NT2/D1 (cell line): ENCODE measurements at places on chromosomes 11 and 22.
A peak's percentile ranks its signal among the peaks of the same experiment; 100 is the strongest.

DNA sequence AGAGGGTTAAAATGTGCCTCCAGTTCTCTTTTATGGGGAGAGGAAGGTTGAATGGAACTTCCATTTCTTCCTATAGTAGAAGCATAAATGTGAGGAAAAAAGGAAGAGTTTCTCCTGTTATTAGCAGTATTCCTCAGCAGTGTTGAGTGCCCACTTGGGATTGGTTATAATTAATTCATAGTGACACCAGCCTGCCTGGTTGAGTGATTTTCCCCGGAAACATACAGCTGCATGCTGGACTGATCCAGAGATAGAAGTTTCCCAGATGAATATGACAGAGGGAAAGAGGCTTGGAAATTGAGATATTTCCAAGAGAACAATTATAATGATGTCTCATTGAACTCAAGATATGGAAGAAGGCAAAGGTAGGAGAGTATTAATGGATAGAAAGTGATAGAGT is 28.3 kb downstream of the RAB39A start:
- DNase-seq: no peak

DNA sequence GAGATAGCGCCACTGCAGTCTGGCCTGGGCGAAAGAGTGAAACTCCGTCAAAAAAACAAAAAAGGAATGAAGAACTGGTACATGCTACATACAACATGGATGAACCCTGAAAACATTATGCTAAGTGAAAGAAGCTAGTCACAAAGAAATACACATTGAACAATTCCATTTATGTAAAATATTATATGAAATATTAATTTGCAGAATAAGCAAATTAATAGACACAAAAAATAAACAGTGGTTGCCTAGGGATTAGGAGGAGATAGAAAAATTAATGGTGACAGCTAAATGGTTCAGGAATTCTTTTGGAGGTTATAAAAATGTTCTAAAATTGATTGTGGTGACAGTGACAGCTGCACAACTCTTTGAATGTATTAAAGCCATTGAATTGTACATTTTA is 14.7 kb downstream of the PRDM10 start:
- DNase-seq: no peak

DNA sequence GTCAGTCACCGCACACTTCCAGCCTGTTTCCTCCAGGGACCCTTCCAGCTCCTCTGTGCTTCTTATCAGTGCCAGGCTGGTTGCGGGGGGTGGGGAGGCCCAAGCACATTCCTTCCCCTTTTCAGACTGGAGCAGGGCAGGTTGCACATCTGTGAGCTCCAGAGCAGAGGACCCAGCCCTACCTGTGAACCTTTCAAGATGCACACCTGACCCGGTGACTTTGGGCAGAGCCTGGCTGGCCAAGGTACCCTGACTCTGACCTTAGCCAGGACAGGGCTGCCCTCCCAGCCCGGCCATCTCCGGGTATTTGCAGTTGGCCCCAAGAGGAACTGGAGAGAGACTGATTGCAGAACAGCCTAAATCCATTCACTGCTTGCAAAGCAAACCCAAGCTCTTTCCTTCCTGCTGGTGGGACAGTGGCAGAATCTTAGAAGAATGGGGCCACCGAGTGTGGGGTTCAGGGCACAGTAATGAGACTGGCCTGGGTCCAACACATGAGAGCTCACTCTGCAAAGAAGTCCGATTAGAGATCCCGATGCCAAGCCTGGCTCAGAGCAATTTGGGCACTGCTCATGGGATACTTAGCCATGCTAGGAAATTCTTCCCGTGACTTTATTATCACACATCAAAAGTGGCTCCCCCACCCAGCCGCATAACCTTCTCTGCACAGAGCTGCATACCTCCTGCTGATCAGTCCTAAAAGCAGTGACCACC is 64.7 kb upstream of the CCND1 start:
- DNase-seq: no peak

GRCh38 chr11:5364214-5364613 is 12.9 kb downstream of the OR51B6 start:
- DNase-seq: no peak

DNA sequence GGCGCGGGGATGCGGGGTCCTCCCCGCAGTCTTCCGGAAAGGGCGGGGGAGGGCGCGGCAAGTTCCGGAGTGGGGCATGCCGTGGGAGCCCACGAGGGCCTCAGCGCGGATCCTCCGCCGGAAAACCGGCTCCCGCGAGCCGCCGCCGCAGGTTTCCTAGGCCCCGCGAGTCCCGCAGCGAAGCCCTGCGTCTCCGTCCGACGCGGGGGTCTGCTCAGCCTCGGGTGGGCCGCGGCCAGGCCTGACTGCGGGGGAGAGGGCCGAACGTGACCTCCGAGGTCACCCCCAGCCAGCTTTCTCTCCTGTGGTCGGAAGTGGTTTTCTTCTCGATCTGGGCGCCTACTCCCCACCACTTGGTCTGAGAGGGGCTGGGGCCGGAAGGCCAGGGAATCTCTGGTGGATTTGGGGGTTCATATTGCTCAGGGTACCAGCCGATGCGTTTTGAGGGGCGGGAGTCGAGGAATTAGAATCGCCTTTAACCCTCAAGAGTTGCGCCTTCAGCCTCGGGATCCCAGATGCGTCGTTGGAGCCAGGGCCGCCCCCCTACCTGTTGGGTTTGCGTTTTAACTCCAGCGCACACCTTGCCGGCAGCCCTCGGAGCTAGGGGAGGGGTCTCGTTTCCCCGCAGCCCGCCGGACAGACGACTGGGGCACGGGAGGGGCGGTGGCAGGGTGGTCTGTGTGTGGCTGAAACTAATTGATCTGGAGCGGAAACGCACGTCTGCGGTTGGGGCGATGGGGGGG is 3.6 kb upstream of the CCND1 start:
- no peak for DNase-seq

DNA sequence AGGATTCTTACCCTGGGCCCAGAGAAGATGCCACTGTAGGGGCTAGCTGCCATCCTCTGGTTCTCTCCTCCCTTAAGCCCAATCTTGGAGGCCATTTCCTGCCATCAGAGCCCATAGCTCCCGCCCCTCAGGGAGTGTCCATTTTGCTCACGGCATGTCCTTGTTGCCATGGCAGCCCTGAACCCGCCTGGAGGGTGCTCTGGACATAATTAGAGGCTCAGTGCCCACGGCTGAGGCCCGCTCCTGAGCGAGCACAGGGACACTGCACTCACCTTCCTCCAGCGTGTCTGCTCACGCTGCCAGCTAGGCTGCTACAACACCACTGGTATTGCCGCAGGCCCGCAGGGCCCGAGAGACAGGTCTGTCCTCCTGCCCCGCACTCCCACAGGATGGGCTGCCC is 11.1 kb upstream of the SUSD2 start:
- DNase-seq: no peak

GRCh38 chr11:21485006-21485405 is 707.9 kb upstream of the ANO5 start:
- DNase-seq: no peak

- DNase-seq: no peak
These were observed 105.3 kb upstream of the HSD17B12 start for GRCh38 chr11:43574949-43575912.

DNA sequence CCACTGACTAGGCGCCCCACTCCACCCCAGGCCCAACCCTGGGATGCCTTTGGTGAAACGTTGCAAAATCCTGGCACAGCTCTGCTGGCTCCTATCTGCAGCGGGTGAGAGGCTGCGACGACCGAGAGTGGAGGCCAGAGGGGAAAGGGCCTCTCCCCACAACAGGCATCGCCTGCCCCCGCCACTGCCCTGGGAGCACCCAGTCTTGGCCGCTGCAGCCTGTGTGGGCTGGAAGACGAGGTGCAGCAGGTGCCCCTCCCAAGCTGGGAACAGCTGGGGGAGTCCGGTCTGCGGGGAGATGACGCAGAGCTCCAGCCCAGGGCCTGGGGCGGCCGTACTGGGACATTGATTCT is 4.2 kb upstream of the PIM3 start:
- no peak for DNase-seq

DNA sequence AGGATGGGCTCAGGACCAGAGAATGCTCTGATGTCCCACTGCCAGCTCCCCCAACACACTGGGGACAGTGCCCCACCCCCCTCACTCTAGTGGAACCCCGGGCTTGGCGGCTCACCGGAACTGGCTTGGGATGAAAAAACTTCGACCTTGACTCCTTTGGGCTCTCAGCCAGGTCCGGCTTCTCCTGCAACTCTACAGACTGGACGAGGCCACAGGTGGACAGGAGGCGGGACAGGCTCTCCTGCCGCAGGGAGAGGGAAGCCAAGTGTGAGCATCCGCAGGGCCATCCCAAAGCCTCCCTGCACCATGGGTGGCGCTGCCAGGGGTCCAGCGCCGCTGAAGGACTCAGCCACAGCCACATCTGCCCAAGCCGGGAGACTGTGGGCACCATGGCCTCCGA is 3.7 kb downstream of the RRP7A start:
- no peak for DNase-seq

DNA sequence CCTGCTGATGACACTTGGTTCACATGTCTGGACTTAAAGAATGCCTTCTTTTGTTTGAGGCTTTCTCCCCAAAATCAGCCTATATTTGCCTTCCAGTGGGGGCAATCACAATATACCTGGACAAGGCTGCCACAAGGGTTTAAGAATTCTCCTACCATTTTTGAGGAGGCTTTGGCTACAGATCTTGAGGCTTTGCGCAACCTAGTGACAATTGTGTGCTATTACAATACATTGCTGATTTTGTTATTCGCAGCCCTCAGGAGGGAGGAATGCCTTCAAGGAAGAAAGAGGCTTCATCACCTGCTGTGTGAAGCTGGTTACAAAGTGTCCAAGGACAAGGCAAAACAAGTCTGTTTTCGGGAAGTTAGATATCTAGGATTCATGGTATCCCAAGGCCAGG is 50.8 kb upstream of the OR4C15 start:
- DNase-seq: peak; percentile 46

DNA sequence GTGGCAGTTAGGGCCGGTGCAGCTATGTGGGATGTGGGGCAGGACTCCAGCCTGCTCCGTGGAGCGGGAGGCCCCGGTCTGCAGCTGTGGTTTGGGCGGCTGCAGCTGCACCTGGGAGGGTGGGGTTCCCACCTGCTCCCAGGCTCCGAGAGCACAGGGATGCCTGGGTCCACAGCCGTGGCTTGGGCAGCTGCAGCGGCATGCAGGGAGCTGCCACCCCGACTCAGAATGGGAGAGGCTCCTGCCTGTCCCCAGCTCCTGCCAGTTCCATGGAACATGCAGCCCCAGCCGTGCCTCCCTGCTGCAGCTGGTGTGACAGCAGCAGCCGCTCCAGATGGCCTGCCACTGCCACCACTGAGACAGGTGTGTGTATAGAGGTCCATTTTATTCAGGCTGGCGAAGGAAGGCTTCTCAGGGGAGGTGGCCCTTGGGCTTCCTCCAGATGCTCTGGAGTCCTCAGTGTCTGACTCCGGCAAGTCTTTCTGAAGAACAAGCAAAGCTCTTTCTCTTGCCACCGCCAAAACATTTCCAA is 21.8 kb upstream of the UPK3A start:
- DNase-seq: no peak

DNA sequence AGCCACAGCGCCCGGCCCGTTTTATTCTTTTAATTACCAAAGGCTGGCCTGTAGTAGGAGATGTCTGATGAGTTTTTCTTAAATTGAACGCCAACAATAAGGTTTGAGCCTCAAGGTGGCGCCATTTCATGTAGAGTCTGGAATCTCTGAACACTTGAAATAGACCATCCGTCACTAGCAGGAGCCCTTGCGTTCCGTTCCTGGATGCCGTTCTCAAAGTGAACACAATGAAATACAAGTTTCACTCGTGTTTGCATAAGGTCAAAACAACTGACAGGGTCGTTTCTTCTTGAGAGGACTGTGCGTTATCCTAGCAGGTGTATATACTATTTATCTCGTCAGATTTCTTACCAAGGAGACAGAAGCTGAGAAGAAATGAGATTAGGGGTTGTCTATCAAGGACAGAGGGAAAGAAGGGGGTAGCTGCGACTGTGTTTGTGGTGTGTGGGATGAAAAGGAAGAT is 18.7 kb upstream of the SCGB1D1 start:
- peak; percentile 91 for DNase-seq

- DNase-seq: no peak
These were observed 31.0 kb downstream of the CCDC34 start for GRCh38 chr11:27331981-27332380.

DNA sequence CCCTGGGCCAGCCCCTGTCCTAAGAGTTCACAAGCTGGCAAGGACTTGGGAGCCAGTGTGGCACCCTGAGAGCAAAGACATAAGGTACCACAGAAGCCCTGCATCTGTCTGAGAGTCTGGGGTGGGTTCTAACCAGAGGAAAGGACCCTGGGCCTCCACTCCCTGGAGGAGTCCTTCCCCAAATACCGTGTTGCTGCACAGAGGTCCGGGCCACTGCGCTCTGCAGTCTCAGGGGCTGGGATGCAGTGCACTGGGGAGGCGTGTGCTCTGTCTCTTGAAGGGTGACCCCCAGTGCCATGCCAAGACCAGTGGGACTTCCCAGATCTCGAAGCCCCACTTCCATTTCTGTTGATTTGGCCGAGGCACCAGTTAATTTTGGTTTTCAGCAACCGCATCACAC is 4.3 kb upstream of the SH3BP1 start:
- no peak for DNase-seq

- DNase-seq: no peak
These were observed at the start of gene PTPN5 for GRCh38 chr11:18791207-18791968. Gene PTPN5 (minus strand): TSS chr11:18791798. CDS start chr11:18771958, 19,840 bp downstream.

- DNase-seq: no peak
These were observed 188.4 kb upstream of the NAV2 start for GRCh38 chr11:19524171-19524671.

DNA sequence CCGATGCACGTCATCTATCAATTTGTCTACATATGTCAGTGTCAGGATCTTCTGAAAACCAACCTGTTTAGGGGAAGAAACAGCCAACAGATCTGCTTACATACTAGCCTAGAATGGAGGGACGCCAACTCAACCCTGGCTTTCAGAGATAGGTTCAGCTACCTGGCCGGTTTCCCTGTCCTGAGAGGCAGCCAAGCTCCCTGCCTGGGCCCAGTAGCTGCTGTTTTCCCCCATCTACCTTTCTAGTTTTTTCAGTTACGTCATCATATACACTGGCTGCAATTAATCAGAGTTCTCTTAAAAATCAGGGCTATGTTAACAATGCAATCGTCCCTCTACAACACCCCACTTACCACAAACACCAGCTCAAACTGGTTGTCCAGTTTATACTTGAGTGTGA is 1.0 kb downstream of the SRPRA start:
- no peak for DNase-seq

GRCh38 chr11:19889531-19889930 is 176.9 kb downstream of the NAV2 start:
- DNase-seq: no peak

GRCh38 chr11:119377112-119377901 is 4.2 kb downstream of the USP2 start:
- DNase-seq: no peak

DNA sequence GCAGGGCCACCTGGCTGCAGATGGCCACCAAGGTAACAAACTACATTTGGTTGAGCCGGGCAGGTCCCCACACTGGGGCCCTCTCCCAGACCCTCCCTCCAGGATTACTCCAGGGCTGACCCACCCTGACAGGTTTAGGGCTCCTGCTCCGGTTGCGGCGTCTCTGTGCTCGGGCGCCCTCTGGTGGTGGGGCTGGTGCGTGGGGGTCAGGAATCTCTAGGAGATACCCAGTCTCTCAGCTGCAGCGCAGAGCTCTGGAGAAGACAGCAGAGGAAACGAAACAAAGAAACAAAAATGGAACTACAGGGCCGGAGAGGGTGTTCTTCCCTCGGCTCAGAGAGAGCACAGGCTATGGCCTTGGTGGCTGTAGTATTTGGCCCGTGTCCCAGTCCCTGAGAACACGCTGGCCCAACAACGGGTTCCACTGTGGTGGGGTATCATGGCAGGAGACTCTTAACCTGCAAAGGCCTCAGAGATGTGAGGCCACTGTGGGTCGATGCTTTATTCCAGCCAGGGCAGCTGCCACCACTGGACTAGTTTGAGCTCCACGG is 2.4 kb downstream of the C11orf96 start:
- no peak for DNase-seq
